ENCODE measurements at places on chromosomes 4 and X. TPM values are rescaled to one million over a fixed set of nuclear protein-coding genes. Genes with fewer than 3 reads are reported as not detected.

DNA sequence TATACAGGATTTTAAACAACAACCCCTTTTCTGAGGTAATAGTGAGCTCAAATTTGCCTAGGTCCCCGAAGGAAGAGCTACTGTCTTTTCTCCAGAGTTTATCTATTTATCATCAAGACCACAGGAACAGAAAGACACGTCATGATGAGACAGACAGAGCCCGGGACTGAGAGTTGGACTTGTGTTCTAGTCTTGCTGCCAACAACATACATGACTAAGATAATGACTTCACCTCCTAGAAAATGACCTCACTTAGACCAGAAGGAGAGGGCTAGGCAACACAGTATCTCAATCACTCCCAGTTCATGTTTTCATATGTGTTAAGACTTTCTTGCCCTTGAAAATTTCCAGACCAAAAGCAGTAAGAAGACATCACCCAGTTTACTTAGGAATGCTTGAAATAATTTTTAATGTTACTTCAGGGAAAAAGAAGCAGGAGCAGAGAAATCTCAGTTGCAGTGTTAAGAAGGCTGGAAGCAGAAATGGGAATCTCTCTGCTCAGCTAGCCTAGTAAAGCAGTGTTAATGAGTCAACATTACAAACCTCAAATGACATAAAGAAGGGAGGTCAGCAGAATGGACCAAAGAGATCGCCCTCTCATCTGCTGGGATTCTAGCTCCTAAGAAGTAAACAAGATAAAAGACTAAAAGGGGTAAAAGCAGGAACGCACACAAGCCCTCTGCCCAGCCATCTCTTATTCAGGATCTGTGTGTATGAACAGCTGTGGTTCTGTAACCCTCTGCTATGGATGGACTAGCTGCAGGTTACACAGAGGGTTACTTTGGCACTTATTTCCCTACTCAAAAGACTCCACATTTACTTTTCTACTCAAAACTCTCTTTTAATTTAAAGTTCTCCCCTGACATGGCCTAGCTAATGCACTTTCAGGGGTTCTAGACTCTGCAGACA, 24.8 kb downstream of the PDGFC start:
- peak; percentile 79 for DNase-seq

GRCh38 chr4:111268769-111269414, 646.0 kb upstream of the PITX2 start:
- DNase-seq: no peak

- no peak for DNase-seq
Measured at GRCh38 chr4:98204236-98204553, 57.0 kb upstream of the RAP1GDS1 start.

DNA sequence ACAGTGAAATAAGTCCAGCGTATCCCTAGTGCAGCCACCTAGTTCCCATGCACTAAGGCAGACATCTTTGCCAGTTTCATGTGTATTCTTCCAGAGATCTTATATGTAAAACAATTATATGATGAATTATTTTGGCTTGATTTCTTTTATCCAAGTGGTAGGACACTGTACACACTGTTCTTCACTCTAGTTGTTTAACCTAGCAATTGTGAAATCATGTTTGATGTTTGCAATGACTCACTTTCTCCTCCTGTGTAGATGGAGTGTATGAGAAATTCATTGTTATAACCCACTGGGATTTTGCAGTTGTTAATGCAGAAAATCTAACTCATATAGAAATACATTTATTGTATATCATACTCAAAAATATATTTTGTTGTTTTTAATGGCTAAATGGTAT, 17.5 kb upstream of the TBC1D1 start:
- no peak for DNase-seq

GRCh38 chrX:40132751-40133150, 35.0 kb upstream of the BCOR start:
- DNase-seq: peak; percentile 92

GRCh38 chrX:16138108-16138427, 14.7 kb downstream of the GRPR start:
- DNase-seq: no peak

- DNase-seq: no peak
Measured at GRCh38 chr4:27005501-27005900, 144.9 kb downstream of the STIM2 start.

GRCh38 chr4:173357939-173358338, 12.8 kb upstream of the SAP30 start:
- no peak for DNase-seq

- no peak for DNase-seq
Measured at GRCh38 chr4:85812776-85813175, 337.8 kb downstream of the ARHGAP24 start.

- DNase-seq: peak; percentile 9
Measured at GRCh38 chr4:1898007-1898406, 26.8 kb downstream of the NSD2 start.

DNA sequence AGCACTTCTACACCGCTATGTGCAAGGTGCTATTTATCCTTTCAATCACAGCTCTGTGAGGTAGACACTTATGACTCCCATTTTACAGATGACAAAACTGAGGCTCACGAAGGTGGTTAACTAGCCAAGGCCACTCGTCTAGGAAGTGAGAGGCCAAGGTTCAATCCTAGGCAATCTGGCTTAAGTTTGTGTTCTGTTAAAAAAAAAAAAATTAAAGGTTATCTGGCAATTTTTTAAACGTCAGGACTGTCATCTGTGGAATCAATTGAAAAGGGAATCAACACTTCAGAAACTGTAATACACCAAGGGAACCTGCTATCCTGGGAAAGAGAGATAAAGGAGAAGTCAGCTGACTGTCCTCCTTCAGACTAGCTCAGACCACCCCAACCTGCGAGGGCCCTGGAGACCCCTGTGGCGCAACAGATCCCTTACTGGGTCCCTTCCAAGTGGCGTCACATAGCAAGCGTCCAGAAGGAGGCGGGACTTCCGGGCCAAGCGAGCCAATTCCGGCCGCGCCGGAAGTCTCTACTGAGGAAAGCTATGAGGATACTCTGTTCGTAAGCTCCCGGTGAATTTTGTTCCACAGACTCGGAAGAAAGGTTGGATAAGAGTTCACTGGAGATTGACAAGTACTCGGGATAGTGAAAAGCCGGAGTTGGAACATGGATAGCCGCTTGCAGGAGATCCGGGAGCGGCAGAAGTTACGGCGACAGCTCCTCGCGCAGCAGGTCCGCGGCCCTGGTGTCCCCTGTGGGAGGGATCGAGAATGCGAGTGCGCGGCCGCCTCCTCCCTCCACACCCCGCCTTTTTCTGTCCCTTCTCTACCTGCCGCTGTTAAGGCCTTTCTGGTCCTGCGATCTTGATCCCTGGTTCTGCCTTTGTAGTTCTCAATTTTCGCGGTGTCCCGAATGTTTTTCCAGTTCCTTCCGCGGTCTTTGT, at the start of gene METTL14:
Gene METTL14, plus strand, starts transcription at position 520 of the 939 bp plus-strand sequence. Its CDS starts 143 bp downstream, at position 663.
- peak; percentile 97 for DNase-seq

DNA sequence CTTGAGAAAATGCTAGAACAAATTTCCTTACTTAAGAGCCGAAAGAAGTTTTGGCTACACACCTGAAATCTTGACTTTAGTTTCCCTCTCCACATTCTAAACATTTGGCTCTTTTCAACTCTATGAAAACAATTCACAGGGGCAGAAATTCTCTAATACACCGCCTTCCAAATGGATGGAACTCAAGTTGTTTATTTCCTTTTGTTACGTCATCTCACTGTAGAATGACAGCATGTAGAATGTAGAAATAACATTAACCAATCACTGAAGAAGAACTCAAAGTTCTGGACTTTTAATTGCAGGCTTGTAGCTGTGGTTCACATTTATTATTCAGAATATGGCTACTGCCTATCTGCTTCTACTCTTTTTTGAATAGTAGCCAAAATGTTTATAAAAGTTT, 1.9 kb downstream of the DMP1 start:
- no peak for DNase-seq

DNA sequence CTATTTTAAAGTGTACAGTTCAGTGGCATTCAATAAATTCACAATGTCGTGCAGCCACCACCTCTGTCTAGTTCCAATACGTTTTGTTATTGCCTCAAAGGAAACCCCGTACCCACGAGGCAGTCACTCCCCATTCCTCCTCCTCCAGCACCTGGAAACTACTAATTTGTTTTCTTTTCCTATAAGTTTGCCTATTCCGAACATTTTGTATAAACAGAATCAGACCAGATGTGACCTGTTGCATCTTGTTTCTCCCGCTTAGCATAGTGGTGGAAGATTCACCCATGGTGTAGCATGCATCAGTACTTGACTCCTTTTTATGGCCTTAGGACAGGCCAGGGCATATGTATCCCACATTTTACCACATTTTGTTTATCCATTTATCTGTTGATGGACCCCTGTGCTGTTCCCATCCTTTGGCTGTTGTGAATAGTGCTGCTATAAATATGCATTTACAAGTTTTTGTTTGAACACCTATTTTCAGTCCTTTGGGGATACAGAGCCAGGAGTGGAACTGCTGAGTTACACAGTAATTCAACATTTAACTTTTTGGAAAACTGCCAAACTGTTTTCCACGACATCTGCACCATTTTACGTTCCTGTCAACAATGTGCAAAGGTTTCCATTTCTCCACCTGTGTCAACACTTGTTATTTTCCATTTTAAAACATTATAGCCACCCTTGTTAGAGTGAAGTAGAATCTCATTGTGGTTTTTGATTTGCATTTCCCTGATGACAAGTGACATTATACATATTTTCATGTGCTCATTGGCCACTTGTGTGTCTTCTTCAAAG, 57.8 kb upstream of the STX18 start:
- DNase-seq: no peak

- DNase-seq: peak; percentile 52
Measured at GRCh38 chr4:61200187-61200915, at the start of gene ADGRL3. Gene ADGRL3, plus strand, starts transcription at chr4:61200326.

DNA sequence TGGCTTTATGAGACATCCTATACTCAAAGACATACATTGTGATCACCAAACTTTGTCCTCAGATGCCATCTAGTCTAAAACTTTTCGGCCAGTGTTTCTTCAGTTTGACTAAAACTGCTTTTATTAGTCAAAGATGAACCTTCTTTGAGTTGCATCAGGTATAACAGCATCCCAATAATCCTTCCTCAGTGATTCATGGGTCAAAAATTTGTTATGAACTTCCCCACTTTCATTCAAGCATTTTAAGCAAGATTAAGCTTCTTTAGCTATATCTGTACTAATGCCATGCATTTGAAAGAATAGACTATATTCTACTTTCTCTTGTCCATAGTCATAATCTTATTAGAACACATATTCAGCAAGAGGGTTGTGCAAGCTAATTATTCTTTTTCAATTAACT, 1070.4 kb upstream of the ADGRL3 start:
- DNase-seq: no peak

DNA sequence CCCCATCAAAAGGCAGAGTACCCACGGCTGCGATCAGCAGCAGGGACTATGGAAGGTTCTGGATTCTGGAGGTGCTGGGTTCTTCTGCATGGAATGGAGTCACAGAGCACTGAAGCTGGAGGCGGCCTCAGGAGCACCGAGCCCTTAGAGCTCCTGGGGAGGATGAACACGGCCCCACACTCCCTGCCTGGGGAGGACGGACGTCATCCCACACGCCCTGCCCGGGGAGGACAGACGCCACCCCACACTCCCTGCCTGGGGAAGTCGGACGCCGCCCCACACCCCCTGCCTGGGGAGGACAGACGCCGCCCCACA, 9.9 kb downstream of the LRPAP1 start:
- DNase-seq: peak; percentile 46

GRCh38 chr4:185275501-185275900, 66.1 kb downstream of the SNX25 start:
- DNase-seq: no peak

DNA sequence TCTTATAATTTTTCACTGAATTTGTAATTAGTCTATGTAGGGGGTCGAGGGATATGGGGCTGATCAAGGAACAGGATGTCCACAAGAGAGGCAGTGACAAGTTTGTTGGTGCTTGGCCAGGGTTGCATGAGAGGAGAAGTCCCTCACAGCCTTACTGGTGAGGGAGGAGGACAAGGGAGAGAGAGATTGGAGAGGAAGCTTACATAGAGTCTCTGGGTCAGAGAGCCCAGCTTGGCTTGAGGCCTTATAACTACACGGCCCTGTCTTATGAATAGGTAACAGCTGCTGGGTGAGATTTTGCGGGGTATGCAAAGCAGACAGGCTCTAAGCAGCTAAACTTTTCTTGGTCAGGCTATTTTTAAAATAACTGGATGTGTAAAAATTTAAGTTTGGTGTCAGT, 37.9 kb upstream of the OTUD4 start:
- peak; percentile 63 for DNase-seq

DNA sequence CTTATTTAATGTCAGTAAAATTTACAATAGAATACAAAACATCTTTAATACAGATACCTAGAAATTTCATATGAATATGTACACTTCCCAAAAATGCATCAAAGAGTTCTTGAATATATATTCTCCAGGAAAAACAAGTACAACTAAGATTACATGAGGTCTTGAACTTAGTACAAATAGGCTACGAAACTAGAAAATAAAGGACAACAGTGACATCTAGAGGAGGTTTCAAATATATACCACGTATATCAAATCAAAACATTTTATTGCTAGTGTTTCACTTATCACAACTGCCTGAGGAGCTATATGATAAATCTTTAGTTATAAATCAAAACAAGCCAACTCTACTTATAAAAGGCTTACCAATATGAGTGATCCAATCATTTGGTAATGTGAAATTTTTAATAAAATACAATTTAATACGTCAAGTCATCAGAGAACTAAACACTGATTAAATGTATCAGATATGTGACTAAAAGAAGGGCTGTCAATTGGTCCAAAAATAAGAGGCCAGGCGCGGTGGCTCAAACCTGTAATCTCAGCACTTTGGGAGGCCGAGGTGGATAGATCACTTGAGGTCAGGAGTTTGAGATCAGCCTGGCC, 36.6 kb downstream of the ANAPC10 start:
- no peak for DNase-seq

GRCh38 chr4:26729547-26729946, 131.1 kb upstream of the STIM2 start:
- DNase-seq: no peak

GRCh38 chr4:83473966-83474365, 10.9 kb downstream of the ABRAXAS1 start:
- no peak for DNase-seq

- DNase-seq: no peak
Measured at GRCh38 chr4:110988722-110989121, 365.8 kb upstream of the PITX2 start.

- no peak for DNase-seq
Measured at GRCh38 chr4:156113138-156113765, 159.6 kb upstream of the CTSO start.

DNA sequence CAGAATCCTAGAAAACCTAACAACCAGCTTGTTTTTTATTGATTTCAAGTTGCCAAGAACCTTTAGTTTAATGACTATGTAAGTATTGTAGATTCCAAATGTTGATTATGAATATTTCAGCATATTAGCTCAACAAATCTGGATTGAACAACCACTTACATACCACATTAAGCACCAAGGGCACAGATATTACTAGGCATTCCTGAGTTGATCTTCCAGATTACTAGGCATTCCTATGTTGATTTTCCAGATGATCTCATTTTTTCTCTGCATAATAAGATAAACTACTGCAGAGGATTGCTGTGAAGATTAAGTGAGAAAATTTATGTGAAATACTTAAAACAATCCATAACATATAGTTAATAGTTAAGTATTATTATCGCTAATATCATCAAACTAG, 17.4 kb upstream of the DCAF8L1 start:
- DNase-seq: no peak

ADAM29 gene
- total RNA-seq: not detected

CDKL2 gene
- total RNA-seq: 5.0 TPM

TEX13D gene
- not detected for total RNA-seq

MAGEB10 gene
- total RNA-seq: not detected

PNPLA4 gene
- total RNA-seq: 1.9 TPM

MAGEC1 gene
- not detected for total RNA-seq

CPZ gene
- 8.3 TPM for total RNA-seq

RPL34 gene
- total RNA-seq: 926 TPM
